ENCODE measurements at places on chromosomes 7 and 10.

DNA sequence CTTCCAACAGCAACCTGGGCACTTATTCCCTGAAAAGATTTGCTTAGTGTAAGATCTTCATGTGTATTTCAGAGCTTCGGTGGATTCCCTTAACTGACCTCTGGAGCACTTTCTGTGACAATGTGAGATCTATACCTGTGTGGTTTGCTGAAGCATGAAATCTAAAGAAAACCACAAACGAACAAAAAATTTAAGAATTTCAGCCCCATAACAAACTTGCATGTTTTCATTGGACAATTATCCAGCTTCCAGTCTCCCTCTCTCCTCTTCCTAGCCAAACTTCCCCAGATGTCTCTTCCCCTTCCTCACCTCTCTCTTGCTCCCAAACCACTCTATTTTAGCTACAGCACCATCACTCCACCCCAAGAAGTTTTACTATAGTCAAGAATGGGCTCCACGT is 279.9 kb upstream of the SORCS1 start:
- no peak for DNase-seq

DNA sequence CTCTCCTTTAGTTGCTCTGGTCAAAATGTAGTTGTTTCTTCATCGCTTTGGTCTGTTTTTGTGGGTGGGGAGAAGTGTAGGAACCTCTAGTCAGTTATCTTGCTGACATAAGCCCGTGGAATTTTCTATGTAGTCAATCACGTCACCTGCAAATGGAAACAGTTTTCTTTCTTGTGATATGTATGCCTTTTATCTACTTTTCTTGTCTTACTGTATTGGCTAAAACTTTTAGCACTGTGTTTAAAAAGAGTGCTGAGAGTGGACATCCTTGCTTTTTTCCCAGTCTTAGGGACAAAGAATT is 42.3 kb downstream of the AKR1E2 start:
- DNase-seq, result no peak

DNA sequence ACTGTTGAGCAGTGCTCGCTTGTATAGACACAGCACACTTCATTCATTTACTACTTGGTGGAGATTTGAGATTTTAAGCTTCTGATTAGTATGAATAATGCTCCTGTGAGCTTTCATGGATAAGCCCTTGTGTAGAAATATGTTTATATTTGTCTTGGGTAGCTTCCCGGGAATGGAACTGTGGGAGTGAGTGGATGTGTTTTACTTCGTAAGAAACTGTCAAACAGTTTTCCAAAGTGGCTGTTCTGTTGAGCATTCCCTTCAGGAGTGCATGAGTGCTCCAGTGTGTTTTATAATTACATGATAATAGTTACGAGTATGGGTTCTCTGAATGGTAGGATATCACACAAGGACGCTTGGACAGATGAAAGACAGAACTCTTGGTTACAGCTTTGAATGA is 49.4 kb downstream of the VWC2 start:
- no peak for DNase-seq

- DNase-seq, result no peak
Measured at GRCh38 chr7:105189859-105190492, 176.0 kb downstream of the KMT2E start.

- DNase-seq, result no peak
Measured at GRCh38 chr7:84194484-84195271, at the start of gene SEMA3A. SEMA3A (minus strand) TSS chr7:84194789; CDS start chr7:84194586, 203 bp downstream.

GRCh38 chr10:32413513-32413912 is 32.4 kb upstream of the CCDC7 start:
- no peak for DNase-seq

DNA sequence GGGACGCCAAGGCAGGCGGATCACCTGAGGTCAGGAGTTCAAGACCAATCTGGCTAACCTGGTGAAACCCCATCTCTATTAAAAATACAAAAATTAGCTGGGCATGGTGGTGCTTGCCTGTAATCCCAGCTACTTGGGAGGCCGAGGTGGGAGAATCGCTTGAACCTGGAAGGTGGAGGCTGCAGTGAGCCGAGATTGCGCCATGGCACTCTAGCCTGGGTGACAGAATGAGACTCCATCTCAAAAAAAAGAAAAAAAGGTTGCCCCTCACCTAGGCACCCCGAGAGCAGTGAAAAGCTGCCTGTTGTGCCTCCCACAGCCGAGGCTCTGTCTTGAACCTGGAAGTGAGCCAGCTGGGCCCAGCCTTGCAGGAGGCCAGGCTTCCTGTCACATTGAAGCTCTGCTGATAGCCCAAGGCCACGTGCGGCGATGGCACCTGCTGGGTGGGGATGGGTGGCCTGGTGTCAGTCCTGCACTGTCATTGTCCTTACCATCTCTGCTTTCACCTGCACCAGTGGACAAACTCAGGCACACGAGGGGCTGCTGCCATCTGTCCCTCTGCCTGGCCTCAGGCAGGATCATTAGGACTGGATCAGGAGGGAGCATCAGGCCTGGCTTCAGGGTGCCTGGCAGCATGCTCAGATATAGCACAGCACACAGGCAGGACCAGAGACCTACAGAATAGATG is 37.8 kb downstream of the DNAJB12 start:
- peak; percentile 88 for DNase-seq

DNA sequence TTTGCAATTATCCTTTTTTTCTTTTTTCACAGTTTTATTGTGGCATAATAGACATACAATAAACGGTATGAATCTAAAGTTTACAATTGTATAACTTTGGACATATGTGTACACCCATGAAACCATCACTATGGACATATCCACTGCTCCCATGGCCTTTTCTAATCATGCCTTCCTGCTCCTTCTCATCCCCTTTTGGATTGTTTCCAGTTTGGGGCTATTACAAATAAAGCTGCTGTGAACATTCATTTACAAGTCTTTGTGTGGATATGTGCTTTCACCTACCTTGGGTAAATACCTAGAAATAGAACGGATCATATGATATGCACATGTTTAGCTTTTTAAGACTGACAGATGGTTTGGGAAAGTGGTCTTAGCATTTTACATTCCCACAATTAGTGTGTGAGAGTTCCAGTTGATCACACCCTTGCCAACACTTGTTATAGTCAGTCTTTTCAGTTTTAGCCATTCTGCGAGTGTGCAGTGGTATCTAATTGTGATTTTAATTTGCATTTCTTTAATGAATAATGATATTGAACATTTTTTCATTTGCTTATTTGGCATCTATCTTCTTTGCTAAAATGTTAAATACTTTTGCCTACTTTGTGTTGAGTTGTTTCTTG is 120.9 kb upstream of the KAT6B start:
- no peak for DNase-seq

DNA sequence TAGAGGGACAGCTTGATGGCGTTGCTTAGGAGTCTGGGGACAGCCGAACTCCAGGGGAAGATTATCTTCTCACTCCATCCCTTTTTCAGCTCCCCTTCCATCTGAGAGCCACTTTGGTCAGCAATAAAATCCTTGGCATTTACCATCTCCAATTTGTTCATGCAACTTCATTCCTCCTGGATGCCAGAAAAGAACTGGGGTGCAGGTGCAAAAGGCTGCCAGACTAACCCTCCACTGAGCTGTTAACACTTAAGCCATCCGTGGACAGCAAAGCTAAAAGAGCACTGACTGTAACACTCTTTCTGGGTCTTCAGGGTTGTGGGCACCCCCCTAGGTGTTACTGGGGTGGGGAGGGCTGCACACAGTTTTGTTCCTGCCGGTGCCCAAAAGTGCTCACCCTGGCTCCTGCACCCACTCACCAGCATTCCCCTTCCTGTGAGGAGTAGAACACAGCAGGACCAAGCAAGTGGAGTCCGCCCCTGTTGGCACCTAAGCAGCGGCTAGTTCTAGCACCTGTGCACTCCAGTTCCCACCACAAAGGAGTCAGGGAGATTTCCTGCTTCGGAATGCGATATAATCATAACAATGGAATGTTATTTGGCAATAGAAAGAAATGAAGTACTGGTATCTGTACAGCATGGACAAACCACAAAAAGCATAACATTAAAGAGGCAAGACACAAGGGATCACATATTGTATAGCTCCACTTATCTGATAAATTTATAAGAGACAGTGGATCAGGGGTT is 95.1 kb downstream of the NPY start:
- DNase-seq, result no peak

DNA sequence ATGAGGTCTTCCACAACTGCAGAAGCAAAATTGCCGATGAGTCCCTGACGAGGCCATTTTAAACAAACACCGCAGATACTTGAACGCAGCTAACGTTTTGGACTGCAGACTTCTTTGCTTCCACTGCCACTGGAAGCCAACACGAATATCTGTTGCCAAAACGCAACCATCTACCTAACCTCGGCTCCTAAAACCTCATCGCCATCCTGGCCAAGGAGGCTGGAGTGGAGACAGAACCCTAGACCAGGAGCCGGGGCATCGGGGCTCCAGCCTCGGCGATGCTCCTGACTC is 493 bp downstream of the WDR91 start:
- no peak for DNase-seq

DNA sequence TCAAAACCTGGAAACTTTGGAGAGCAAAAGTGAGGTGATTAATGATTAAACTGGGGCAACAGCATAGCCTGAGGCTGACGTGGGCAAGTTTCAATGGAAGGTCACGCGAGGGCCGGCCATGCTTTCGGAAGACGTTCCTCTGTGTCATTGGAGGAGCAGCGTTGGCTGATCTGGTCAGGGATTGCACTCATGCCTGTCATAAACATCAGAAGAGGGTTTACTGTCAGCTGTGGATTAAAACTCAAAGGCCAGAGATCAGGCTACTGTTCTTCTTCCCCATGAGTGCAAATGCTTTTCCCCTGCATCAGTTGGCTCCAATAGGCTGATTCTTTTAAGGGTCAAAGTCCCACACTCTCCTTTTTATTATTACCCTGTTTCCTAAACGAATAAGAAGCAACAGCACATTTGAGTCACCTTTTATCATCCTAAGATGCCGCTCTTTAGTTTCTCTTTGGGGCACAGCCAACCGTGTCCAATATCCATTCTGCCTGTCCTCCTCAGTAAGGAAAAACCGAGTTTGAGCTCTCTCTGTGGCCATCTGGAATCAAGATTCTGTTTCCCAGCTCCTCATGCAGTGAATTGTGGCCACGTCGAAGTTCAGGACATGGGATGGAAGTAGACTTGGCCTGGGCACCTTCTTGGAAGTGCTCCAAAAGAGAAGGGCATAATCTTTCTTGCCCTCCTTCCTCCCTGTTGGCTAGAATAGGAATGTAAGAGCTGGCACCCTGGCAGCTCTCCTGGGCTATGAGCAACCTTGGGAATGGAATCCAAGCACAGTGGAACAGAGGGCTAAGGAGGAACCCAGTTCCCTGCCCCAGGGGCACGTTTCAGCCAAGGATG is 62.5 kb upstream of the INSIG1 start:
- DNase-seq, result peak; percentile 32

DNA sequence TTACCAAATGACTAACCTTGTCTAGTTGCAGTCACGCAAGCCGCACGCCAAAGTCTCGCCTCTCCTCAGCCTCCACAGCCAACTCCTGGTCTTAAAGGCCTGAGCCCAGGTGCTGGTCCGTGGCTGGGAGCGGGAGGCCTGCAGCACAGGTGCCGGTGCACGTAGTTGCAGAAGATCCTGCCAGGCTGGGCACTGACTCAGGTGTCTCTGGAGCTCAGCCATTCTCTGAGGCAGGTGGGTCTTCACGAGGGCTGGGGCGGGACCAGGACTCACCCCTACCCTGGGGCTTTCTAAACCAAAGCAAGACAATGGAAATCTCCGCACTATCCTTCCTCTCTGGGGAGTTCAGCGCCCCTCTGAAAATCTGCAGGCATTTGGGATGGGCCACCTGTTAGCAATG is 216.4 kb downstream of the MLLT10 start:
- no peak for DNase-seq

- DNase-seq, result no peak
Measured at GRCh38 chr10:57113545-57113944, 752.5 kb upstream of the ZWINT start.

GRCh38 chr7:158323741-158324396 is 263.8 kb downstream of the PTPRN2 start:
- DNase-seq, result peak; percentile 66

- no peak for DNase-seq
Measured at GRCh38 chr7:97844036-97844435, 28.2 kb downstream of the ASNS start.

DNA sequence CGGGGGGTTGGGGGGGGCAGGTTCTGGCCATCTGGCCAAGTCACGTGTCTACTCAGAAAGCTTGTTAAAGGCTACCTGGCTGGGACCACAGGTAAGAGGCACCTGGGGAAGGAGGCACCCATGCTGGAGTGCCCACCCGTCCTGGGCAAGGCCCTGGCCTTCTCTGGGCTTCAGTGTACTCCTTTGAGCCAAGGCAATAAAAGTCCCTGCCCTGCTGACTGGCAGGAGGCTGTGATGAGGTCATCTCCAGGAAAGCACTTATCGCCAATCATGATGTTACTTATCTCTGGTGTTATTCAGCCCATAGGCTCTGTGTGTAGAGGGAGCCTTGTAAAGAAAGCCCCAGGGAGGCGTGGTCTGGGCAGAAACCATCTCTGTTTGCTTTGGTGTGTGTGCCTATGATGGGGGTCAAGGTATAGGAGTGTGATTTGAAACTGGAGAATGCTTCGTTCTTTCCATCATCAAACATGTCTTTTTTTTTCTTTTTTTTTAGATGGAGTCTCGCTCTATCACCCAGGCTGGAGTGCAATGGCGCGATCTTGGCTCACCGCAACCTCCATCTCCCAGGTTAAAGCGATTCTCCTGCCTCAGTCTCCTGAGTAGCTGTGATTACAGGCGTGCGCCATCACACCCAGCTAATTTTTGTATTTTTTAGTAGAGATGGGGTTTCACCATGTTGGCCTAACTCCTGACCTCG is 2.5 kb upstream of the CLDN4 start:
- DNase-seq, result no peak

All from posterior vena cava (tissue), 2 donors.